ENCODE measurements at places on chromosomes 2 and 18.
A peak's percentile ranks its signal among the peaks of the same experiment; 100 is the strongest.

DNA sequence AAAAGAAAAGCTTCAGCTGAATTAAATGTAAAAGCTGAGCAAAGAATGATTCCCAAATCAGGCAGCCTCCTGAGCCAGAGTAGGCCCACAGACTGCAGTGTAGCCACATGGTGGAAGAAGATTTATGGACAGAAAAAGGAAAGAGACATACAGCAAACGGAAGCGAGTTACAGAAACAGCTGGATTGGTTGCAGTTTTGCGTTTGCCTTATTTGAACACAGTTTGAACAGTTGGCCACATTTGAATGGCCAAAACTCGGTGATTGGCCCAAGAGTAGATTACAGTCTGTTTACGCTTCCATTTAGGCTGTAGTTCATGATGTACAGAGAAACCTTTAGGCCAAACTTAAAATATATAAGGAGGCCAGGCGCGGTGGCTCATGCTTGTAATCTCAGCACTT lies 35.1 kb downstream of the SH2D6 start:
- no peak for DNase-seq

DNA sequence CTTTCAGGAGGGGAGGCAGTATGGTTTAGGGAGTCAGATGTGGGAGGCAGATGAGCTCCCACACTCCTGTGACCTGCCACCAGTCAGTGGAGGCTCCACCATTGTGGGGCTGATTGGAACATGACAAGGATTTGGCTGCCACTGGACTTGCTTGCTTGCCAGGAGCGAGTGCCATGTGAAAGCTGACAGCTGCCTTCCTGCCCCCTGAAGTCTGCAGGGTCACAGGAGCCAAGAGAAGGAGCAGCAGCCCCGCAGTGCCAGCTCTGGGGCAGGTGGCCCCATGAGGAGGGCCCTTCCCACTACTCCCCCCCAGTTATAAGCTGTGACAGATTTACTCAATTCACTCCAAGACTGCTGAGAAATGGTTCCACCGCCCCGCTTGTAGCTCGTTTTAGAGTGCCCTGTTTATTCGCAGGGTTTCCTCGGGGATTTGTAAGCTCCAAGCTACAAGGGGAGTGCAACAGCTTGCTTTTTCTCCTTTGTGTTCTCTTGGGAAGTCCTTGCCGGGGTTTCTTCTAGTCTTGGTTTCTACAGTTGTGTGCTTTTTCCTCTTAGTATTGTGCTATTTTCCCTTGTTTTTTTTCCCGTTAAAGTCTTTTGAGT lies 414.3 kb downstream of the MEIS1 start:
- DNase-seq: no peak

DNA sequence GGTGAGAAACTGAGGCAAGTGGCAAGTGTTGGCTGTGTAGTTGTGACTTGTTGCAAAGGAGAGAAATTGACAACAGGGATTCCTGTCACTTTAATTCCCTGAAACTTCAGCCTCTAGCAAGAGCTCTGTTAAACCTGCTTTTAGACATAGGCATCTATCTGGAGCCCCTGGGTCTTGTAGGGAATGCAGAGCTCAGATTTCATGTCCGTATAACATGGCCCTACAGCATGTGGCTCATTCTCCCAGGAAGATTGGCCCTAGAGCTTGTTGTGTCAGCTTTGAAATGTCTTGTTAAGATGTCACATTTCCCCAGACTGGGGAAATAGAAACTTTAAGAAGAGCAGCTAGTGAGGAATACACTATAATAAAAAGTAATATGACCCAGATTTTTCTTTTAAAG lies 115.8 kb downstream of the POLE4 start:
- no peak for DNase-seq

DNA sequence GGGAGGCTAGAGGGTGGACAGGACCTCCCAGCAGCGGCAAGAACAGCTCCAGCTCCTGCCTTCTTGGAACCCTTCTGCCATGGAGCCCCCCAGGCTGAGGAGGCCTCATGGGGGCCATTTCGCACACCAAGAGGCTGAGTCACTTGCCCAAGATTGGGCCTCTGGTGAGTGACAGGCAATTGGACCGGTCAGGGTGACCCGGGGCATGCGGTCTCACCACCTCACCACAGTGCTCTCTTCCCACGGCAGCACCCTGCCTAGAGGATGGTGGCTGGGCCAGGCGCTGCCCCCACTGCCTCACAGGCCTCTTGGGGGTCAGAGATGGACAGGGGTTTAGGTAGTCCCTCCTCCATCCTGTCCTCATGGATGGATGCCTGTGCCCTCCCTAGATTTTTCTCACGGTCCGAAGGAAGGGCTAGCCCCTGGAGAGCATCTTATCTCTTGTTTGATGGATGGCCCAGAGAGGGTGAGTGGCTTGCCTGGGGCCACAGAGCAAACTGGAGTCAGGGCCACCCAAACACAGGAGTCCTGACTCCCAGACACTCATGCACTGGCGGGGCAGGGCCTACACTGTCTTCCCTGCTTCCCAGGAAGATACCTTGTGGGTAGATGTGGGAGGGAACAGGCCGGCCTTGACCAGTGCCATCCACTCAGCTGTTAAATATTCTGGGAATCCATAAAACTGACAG lies 119.2 kb downstream of the INHBB start:
- no peak for DNase-seq

GRCh38 chr2:7572450-7572849 lies 655.2 kb downstream of the RNF144A start:
- DNase-seq: no peak

DNA sequence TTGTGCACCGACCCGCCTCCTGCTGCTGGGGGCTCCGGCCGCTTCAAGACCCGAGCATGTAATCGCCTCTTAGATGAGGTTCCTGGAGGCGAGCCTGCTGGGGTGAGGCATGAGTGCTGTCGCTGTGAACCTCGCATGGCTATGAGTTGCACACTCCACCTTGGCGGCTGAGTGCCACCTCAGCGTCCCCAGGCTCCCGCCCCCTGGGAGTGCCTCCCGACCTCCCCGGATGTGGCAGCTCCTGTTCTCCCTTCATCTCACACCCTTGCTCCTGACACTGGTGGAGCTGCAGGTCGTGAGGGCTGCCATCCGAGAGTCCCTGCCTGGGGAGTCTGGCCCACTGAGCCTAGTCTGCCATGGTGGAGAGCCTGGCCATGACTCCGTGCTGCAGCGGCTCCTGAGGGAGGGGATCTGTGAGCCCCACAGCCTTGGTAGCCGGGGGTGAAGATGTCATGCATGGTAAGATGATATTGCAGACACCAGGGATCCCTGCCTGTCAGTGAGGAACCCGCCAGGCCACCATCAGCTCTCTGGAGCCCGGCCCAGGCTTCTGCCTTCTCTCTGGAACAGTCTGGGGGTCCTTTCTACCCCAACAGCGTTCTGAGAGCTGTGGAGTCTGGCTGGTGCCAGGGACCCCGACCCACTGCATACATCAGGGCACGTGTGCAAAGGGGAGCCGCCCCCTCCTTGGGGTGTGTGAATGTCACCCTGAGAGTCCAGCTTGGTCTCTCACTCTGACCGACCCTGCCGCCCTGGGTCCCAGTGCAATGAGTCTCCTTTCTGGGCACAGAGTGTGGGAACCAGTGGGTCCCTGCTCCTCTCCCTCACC lies 61.6 kb upstream of the HS6ST1 start:
- DNase-seq: no peak

GRCh38 chr2:38174131-38174530 lies 98.2 kb upstream of the CYP1B1 start:
- DNase-seq: no peak

- peak; percentile 83 for DNase-seq
These were observed 1.4 kb downstream of the UBE2F start for GRCh38 chr2:237968048-237968862.

DNA sequence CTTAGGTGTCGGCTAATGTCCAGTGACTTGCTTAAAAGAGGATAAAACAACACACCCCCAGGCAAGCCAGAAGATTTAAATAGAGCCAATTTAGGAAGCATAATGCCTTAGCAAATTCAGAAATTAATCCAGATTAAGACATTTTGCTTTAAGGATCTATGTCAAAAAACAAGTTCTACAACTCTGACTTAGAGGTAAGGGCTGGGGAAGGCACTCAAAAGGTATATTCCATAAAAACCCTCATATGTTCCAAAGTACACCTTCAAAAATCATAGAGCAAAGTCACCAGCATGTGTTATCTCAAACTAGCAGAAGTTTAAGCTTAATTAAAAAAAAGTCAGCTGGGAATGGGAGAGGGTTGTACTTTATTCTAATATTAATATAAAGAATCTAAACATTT lies 206.4 kb downstream of the NOL4 start:
- no peak for DNase-seq

GRCh38 chr18:45320724-45321123 lies 294.6 kb upstream of the SLC14A2 start:
- DNase-seq: no peak

Measured in GDM1 (cell line).